ENCODE measurements at places on chromosomes 11 and 22.

- DNase-seq: no peak
Measured at GRCh38 chr22:48456449-48456848, 1371.2 kb downstream of the BRD1 start.

GRCh38 chr11:58530236-58530635 lies 22.3 kb upstream of the OR5B21 start:
- DNase-seq: no peak

DNA sequence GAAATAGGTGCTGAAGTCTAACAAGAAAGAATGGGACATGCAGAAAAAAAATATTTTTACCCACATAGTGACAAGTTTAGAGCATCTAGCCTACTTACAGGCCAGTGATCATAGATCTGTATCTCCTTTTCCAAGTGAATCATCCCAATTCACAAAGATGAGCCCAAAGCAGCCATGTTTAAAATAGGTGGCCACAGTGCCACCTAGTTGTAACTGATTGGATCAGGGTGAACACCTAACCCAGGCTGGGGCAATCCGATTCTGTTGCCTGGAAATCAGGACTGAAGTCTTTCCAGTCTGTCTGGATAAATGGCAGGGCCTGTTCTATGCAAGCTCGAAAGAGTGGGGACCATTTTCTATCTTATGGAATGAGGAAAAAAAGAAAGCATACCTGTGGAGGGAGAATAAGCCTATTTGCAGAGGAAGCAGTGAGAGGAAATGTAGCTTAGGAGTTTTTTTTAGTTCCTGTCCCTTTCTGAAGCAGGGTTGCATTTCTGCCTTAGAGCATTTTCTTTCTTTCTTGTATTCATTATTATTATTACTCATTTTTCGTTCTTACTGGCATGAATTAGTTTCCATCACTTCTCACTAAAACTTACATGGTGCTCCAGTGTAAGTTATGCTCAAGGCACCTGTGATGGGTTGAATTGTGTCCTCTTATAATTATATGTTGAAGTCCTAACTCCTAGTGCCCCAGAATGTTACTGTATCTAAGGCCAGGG lies 113.2 kb upstream of the RAG2 start:
- no peak for DNase-seq

- no peak for DNase-seq
Measured at GRCh38 chr11:92837595-92837994, 131.9 kb upstream of the MTNR1B start.

- no peak for DNase-seq
Measured at GRCh38 chr22:41793871-41794270, 6.6 kb upstream of the CCDC134 start.

- DNase-seq: no peak
Measured at GRCh38 chr11:18720091-18720807, 5.7 kb downstream of the IGSF22 start.

- DNase-seq: no peak
Measured at GRCh38 chr11:69241075-69241740, 52.7 kb upstream of the MYEOV start.

- DNase-seq: no peak
Measured at GRCh38 chr22:42289671-42290541, 19.5 kb upstream of the TCF20 start.

DNA sequence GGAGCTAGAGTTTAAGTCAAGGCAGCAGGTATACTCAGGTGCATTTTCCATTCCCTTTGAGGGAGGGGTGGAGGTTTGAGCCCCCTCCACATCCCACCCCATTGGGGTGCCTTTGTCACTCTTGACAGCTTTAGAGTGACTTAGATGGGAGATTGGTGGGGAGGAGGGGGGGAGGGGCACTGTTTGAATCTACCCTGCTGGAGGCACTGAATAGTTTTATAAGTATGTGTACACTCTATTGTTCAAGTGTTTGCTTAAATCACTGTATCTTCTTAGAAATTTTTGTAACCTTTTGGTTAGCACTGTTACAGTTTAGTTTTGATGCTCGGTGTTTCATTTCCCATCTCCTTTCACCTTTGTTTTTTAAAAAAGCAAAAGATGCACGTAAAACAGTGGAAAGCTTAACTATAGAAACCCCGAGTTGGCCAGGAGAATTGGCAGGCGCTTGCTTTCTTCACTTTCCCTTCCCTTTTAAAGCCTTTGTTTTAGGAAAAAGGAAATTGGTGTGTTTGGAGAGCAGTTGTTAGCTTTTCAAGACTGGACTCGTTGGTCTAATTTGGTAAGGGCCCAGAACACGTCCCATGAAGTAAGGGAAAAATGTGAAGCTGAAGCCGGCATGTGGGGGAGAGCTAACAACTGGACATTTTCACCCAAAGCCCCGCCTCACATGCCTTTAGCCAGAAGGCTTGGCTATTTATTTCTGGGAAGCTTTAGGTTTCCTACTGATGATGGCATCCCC lies 42.8 kb downstream of the TNRC6B start:
- no peak for DNase-seq

DNA sequence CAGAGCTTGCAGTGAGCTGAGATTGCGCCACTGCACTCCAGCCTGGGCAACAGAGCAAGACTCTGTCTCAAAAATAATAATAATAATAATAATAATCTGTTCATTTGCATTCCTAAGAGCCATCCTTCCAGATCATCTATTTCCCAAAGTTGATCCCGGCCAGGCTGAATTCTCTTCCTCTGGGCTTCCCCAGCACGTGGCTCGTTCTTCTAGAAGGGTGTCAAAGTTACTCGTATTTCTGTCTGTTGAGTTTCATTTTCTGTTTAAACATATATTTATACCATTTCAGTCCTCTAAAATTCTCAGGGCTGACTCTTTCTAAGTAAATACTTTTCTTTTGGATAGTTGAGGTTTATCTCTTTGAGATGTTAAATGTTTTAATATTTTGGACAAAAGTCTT lies 4.8 kb upstream of the JHY start:
- no peak for DNase-seq

DNA sequence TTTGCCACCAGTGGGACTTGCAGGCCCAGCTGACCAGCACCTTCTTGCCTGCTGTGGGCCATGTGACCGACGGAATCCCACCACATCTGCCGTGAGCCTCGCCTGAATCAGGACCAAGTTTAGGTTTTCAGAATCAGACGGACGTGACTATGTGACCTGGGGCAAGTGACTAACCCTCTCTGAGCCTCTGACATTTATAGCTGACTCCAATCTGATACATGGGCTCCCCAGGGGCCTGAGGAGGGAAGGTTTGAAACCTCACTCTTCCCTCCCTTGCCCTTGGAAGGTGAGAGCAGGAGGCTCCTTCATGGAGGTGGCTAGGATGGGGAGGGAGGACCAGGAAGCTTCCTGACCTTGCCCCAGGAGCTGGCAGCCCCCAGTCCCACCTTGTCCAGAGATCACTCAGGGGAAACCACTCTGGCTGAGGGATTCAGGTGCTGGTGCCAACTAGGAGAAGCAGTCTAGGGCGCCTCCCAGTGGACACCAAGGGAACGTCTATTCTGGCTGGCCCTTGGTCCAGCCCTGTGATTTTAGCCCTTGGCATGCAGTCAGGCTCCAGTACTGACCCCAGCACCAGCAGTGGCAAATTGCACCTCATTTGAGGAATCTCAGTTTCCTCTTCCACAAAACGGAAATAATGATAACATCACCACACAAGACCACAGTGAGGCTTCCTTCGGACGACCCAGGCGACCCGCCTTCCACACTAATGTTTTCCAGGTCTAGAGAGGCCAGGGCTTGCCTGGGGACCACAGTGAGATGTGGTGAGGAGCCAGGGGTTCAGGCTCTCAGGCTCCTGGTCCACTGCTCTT lies 47.2 kb upstream of the SYT7 start:
- peak; percentile 15 for DNase-seq

DNA sequence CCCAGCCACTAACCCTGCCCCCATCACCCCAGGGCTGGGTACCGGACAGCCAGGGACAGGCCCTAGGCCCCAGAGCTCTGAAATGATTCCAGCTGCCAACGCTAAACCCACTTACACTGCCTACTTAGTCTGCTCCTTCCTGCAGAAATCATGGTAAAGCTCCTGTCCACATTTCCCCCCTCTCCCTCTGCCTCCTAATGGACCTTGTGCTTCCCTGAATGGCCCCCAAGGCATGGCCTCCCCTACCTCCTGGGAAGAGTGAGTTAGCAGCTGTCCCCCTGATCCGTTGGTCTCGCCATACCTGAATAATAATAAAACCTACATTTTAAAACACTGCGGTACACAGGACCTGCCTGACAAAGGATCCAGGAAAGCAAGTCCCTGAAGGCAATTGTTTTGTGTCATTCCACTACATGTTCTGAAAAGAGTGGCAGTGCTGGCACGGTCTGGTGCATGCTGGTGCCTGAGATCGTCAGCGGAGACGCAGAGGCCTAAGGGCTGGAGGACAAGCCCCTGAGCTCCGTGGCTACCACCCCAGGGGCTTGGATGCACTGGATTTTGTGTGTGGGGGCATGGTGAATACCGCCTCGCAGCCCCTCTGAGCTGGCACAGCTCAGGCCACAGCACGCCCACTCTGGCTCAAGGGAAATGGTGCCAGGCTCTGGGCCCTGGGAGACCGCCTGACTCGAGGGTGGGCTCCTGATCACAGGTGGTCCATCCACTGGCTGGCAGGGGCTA lies 186.3 kb downstream of the CTTN start:
- no peak for DNase-seq

DNA sequence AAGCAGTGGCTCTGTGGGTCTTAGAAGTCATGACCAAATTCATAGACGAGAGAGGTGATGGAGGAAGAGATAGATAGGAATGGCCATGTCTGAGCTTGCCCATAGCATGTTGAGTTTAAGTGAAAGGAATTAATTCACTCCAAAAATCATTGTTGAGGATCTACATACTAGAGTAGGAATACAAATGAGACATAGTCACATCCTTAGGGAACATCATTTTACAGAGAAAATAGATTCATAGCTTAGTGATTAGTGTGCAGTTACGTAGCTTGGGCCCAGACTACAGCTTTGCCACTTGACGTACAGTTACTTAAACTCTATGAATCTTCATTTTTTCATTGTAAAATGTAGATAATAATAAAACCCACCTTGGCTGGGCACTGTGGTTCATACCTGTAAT lies 21.4 kb upstream of the BMAL1 start:
- DNase-seq: no peak

DNA sequence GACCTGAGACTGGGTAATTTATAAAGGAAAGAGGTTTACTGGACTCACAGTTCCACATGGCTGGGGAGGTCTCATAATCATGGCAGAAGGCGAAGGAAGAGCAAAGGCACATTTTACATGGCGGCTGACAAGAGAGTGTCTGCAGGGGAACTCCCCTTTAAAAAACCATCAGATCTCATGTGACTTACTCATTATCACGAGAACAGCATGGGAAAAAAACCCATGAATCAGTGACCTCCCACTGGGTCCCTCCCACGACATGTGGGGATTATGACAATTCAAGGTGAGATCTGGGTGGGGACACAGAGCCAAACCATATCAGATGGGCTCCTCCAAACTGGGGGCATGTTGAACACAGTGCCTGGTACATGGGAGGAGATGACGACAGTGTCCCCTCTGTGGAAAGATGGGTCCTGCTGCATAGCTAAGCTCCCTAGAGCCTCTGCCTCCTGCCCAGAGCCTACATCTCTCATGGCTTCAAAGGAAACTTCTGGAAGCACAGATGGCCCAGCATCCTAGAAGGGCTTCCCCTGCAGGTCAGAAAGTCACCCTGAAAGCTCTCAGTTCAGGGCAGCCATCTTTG lies 46.1 kb downstream of the MYEOV start:
- no peak for DNase-seq

- DNase-seq: no peak
Measured at GRCh38 chr11:15913261-15913660, 443.1 kb downstream of the SOX6 start.

GRCh38 chr22:38513063-38513462 lies 7.0 kb upstream of the DDX17 start:
- DNase-seq: peak; percentile 7

DNA sequence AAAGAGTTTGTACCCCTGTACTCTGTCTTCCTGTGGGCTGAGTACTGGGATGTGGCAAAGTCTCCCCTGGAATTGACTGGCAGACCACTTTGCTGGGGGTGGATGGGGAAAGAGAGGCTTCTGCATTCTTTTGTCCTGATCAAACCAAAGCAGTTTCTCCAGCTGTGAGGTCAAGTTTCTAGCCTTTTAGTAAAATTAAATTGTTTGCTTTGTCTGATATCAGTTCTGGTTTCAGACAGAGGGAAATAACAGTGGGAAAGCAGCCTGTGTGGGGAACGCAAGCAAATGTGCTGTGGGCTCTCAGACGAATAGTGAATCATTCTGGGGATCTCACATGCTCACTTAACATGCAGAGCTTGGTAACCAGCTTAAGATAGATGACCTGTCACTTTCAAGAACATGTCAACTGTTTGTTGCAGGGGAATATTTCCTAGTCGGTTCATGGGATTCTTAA lies 151.6 kb downstream of the FAT3 start:
- no peak for DNase-seq

DNA sequence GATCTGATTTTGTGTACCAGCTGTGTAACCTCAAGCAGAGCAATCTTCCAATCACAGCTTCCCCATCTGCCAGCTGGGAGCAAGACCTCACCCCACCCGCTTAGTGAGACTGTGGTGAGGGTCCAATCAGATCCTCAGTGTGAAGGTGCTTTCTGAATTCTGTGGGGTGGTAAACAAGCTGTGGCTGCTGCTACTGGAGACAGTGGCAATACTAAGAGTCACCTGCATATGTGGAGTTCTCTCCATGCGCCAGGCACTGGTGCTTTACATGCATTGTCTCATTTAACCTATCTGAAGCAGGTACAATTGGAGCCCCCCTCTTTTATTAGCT lies 50.4 kb downstream of the CWC15 start:
- no peak for DNase-seq

DNA sequence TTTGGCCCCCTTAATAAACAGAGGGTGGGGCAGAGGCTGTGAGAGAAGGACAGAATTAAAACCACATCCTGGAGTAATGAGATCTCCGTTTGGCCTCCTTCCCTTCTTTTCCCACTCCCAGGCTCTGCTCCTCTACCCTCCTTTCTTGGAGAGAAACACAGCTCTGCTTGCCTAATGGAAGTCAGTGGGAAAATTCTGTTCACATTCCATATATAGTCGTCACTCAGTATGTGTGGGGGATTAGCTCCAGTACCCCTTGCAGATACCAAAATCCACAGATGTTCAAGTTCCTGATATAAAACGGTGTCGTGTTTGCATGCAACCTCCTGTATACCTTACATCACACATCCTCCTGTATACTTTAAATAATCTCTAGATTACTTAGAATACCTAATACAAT lies 37.6 kb upstream of the THY1 start:
- no peak for DNase-seq

GRCh38 chr11:126545057-126545555 lies 189.6 kb downstream of the ST3GAL4 start:
- no peak for DNase-seq

GRCh38 chr22:38755155-38755910 lies 465 bp downstream of the SUN2 start:
- peak; percentile 43 for DNase-seq

DNA sequence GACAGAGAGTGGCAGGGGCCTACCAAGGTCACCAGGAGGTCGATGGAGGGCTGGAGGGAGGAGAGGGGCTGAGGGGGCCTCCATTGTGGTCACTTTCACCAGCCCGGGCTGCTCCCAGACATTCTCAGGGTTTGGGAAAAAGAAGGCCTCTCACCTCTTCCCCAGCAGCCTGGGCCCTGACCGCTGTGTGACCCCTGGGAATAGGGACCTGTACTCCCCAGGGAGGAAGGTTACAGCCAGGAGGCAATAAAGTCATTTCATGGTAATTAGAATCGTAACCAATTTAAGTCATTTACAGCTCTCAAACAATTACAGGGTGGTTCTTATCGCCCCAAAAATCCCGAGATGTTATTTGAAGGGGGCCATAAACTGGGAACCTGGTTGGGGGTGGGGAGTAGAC lies 37.8 kb downstream of the ISX start:
- no peak for DNase-seq

- DNase-seq: no peak
Measured at GRCh38 chr22:45225732-45226502, 14.8 kb downstream of the KIAA0930 start.

GRCh38 chr22:45671783-45672563 lies at the start of gene ATXN10:
Gene ATXN10 (plus strand): TSS chr22:45671834. CDS start chr22:45672064, 230 bp downstream.
- DNase-seq: peak; percentile 47

Data from T-helper 9 cell (primary cell).